LHCN-M2 (cell line): ENCODE measurements at places on chromosomes 5 and 9. TPM values are rescaled to one million over a fixed set of nuclear protein-coding genes. Genes with fewer than 3 reads are reported as not detected.

The NME5 gene
- total RNA-seq: 0.17 TPM in 1 of 2 replicates, not detected in the other

The TMEM174 gene
- not detected in 2 replicates for total RNA-seq

The SPINK6 gene
- not detected in 2 replicates for total RNA-seq

The MAMDC2 gene
- total RNA-seq: 42.1 and 53.2 TPM in 2 replicates

The SLC6A7 gene
- not detected in 2 replicates for total RNA-seq

The CDC20B gene
- not detected in 2 replicates for total RNA-seq

GRCh38 chr5:134524826-134525682, at the start of gene JADE2:
TSS of gene JADE2 (plus strand) at chr5:134525670. CDS start at chr5:134535858, 10,188 bp downstream.
- peak; percentile 77 for DNase-seq

- DNase-seq: peak; percentile 61
Observed at GRCh38 chr9:110975969-110976368, 62.3 kb downstream of the LPAR1 start.

- no peak for DNase-seq
Observed at GRCh38 chr9:26260238-26260637, 582.0 kb upstream of the TUSC1 start.

DNA sequence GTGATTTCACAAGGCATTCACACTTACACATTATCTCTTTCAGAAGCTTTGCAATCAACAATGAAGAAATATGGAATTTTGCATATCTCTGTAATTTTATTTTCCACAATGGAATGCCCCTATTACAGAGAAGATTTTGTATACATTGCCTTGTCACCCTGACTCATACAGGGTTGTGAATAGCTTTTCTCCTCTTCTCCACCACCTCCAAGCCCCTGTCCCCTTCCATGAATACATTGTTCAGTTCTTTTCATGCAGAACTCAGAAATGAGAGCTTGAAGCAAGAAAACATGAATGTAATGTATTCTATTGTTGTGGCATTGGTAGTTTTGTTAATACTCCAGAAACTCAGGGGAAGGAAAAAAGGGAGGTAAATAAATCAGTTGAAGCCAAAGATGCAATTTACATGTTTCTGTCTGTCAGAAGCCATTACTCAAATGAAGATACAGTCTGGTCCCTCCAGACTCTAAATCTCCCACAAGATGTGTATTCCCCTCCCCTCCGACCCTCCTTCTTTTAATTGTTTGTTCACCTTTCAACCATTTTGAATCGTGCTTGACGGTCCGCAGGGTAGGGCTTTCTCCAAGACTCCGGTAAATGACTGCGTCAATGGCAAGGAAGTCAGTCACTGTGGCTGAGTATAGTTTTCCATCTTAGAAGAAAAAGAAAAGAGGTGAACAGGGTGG, 86.1 kb downstream of the SEMA6A start:
- no peak for DNase-seq
